ENCODE measurements at places on chromosomes 2 and 18. TPM values are rescaled to one million over a fixed set of nuclear protein-coding genes. Genes with fewer than 3 reads are reported as not detected.
A peak's percentile ranks its signal among the peaks of the same experiment; 100 is the strongest.

MC5R gene
- total RNA-seq = 0.26 TPM

SLC8A1 gene
- 33.5 TPM for total RNA-seq

FZD7 gene
- 61.5 TPM for total RNA-seq

ABHD1 gene
- not detected for total RNA-seq

DNA sequence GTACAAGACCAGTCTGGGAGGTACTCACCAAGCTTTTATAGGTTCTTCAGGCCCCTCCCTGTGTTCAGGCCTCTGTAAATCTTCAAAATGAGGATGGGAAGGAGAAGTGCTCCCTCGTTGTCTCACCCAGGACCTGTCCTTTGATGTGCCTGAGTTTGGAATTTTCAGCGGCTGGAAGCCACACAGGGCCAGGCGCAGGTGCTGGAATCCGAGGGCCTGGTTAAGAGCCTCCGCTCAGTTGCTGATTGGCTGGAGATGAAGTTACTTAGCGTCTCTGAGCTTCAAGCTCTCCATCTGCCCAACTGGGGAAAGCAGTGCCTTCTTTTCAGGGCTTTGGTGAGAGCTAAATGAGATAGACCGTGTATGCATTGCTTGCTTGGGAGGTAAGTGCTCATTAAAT lies 30.0 kb downstream of the HJURP start:
- DNase-seq = no peak

DNA sequence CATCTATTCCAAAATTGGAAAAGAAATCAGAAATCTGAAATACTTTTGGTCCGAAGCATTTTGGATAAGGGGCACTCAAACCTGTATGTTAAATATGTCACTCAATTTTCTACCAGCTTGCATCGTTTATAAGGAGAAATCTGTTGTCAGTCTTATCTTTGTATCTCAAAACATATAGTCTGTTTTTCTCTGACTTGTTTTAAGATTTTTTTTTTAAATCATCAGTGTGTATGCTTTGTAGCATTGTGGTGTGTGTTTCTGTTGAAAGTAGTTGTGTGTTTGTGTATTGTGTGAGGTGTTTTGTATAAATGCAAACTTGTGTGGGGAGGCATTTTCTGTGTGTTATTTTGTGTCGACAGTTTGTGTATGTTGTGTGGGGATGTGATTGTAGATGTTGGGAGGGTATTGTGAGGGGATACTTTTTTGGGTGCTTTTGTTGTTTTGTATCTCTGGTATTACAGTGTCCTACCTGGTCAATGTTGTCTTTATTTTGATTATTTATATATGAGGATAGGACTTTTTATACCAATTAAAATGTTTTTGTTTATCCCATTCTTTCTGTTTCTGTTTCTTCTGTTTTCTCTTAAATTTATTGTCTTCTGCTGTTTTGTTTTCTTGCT lies 30.9 kb downstream of the SMCHD1 start:
- DNase-seq = no peak

DNA sequence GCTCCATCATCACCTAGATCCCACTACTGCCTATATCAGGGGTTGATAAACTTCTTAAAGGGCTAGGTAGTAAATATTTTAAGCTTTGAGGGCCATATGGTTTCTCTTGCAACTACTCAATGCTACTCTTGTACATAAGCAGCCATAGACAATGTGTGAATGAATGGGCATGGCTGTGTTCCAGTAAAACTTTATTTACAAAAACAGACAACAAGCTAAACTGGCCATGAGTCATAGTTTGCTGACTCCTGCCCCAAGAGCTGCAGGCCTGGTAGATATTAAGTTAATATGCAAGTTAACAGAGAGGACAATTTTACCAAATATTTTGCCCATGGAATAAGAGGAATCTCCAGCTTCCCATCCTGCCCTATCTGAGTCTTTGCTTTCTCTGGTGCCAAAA lies 29.8 kb upstream of the MYO3B start:
- DNase-seq = no peak

GRCh38 chr2:68418855-68419254 lies 48.2 kb downstream of the FBXO48 start:
- DNase-seq = no peak

GRCh38 chr2:158644139-158644538 lies 151.0 kb upstream of the DAPL1 start:
- DNase-seq = peak; percentile 98

Data from astrocyte (in vitro differentiated cells and primary cell).